Endodermal cell (in vitro differentiated cells): ENCODE measurements at places on chromosomes 12 and 14.

DNA sequence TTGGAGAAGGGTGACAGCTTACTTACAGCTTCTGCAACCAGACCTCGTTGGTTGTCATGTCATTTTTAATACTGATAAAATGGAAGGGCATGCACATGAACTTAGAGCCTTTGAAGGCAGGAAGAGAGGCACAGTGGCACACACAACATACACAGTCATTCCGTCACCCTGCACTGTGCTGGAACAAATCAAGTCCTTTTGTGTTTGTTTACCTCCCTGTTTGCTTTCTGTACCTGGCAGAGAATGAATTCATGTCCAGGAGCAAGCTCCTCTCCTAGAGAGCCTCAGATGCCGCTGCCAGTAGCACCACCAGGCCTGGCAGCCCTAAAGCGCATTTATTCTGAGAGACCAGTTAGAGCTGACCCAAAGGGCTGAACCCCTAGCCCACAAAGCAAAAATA, 460.3 kb downstream of the EGLN3 start:
- DNase-seq: no peak

DNA sequence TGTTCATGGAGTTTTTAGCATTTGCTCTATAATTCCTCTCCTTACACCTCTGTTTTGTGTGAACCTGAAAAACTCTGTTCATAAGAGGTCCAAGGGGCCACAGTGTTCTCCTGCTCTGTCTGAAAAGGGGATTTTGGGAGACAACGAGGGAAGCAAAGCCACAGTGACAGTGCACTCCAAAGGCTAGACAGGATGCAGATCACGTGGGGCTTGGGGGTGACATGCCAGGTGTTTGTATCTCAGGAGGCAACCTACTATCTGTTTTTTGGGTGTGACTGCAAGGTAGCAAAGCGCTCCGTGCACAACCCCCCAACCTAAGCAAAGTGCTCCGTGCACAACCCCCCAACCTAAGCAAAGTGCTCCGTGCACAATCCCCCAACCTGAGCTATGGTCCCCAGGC, 5.1 kb upstream of the CHD4 start:
- no peak for DNase-seq

DNA sequence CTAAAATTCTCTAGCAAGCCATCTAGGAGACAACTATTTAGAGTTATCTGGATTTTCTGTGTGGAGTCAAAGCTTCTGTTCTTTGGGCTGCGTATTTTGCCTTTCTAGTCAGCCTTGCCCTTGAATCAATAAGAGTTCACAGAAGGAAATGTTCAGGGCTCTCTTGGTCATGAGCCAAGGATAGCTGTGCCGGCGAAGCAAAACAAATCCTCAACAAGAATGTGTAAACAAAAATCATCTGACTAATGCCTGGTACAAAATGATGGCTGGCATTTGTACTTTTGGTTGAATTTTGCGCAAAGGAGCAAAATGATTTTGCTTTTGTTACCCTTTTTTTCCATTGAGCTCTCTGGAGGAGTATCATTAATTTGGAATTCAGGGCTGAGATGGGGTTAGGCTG, 171.1 kb downstream of the DACT1 start:
- DNase-seq: no peak

DNA sequence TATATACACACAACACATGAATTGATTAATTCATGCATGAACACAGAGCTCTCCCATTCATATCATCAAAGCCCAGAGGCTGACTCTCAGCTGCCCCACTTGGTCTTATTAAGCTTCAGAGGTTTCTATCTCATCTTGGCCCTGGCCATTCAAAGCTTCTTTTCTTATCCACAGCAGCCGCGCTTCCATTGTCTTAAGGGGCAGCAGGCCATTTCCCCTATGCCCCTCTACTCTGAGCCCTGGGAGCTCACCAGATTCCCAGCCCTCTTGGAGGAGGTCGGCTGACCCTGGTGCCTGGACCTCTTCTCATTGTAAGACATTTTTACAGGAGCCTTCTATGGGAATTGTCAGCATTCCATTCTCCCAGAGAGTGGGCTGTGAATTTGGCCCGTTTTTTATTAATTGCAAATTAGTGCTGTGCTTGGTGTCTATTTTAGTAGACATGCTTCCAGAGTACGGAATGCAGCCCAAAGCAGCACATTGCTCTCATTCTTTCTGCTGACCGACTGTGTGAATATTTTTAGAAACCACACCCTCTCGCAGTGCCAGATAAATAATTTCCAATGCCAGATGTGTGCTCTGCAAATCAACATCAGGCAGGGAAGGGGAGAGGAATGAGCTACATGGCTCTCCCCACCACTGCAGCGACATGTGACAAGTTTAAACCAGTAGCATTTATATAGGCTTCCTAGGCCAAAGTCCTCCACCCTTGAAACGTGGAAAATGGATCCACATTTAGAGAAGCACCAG, 58.5 kb downstream of the NUAK1 start:
- peak; percentile 72 for DNase-seq

DNA sequence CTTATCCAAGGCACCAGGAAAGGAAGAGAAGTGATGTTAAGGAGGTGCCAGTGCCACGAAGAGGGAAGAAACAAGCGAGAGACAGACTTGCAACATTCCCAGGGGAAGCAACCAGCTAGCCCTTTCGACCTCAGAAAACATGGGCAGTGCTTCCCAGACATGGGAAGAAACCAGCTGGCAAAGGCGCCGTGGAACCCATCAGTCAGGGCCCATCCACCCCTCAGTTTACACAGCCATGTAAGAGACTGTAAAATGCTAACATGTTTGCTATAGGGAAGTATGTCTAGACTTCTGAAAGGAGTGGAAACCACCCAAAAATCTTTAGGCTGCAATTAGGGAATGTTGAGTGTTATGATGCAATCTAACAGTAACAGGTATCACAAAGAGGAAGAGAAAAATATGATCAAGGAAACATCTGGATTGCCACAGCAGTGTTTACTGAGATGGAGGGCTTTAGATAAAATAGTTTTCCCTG, 26.3 kb downstream of the ANAPC5 start:
- peak; percentile 38 for DNase-seq

GRCh38 chr12:50888666-50889065, 45.9 kb downstream of the TMPRSS12 start:
- no peak for DNase-seq

GRCh38 chr12:112937741-112938719, at the start of gene OAS3:
TSS of gene OAS3 (plus strand) at chr12:112938474. CDS start at chr12:112938531, 57 bp downstream.
- peak; percentile 78 for DNase-seq
